ENCODE measurements at places on chromosomes 11 and 22.

DNA sequence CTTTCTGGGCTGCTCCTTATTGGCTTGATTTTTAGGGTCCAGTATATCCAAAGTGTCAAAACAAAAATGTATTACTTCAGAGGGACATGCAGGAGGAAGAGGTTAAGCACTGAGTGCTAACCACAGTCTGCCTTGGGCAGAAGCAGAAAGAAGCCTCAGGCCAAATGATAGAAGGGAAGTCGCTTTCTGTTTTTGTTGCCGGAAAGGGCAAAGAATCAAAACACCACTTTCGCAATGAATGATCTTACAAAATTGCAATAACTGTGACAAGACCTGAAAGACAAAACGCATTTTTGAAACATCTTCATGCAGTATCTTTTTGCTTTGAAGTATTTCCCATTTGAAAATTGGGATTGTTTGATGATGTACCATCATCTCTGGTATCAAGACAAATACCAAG is 70.1 kb upstream of the PICALM start:
- DNase-seq: no peak

- no peak for DNase-seq
These were observed 14.2 kb downstream of the TSPAN18 start for GRCh38 chr11:44740967-44741366.

GRCh38 chr11:15965562-15966250 is 390.6 kb downstream of the SOX6 start:
- DNase-seq: no peak

GRCh38 chr11:9004183-9004926 is 554 bp upstream of the NRIP3 start:
- DNase-seq: no peak

GRCh38 chr11:40185793-40186192 is 1273.7 kb downstream of the LRRC4C start:
- DNase-seq: no peak

DNA sequence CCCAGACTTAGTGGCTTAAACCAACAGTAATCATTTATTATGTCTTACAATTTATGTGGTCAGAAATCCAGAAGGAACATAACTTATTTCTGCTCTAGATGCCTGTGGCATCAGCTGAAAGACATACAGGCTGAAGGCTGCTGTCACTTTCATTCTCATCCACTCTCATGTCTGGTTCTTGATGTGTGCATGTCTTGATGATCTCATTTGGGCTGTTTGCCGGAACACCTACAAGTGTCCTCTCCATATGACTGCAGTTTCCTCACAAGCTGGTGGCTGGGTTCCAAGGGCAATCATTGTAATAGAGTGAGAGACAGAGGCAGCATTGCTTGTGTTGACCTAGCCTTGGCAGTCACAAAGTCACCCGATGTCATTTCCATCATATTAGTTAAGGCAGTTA is 1375.9 kb upstream of the RAG2 start:
- DNase-seq: no peak

GRCh38 chr11:67432655-67433349 is 4.5 kb downstream of the RPS6KB2 start:
- no peak for DNase-seq

GRCh38 chr11:78961937-78962701 is 387.5 kb upstream of the NARS2 start:
- DNase-seq: peak; percentile 30

- DNase-seq: no peak
These were observed 44.6 kb downstream of the RBX1 start for GRCh38 chr22:40995821-40996220.

- no peak for DNase-seq
These were observed 2.3 kb downstream of the GPHA2 start for GRCh38 chr11:64933213-64933934.

GRCh38 chr11:108220721-108221336 is 1.6 kb downstream of the NPAT start:
- peak; percentile 14 for DNase-seq

- DNase-seq: peak; percentile 62
These were observed 35.3 kb downstream of the AMOTL1 start for GRCh38 chr11:94803491-94803890.

DNA sequence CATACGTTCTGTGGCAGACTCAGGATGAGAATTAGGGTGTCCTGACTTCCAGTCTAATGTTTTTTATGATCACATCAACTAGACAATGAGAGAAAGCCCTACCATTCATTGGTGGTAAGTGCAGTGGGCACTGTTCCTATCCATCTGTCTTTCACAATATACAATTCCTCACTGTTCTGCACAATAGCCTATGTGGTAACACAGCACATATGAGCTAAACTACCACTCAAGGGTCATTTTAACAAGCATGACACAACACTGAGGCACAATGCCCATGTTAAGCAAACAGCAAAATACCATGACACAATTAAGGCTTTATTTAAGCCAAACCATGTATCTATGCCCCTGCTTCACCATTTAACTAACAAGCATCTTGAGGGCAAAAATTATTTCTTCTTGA is 52.3 kb downstream of the SIK3 start:
- peak; percentile 77 for DNase-seq
